ENCODE measurements at places on chromosomes 7 and 10. TPM values are rescaled to one million over a fixed set of nuclear protein-coding genes. Genes with fewer than 3 reads are reported as not detected.

STEAP1B gene
- total RNA-seq: 3.3 TPM

PTPRN2 gene
- 1.1 TPM for total RNA-seq

ITGB8 gene
- 4.9 TPM for total RNA-seq

CRHR2 gene
- not detected for total RNA-seq

CAMK1D gene
- 5.7 TPM for total RNA-seq

UPK3BL2 gene
- total RNA-seq: 14.4 TPM

KCP gene
- 0.13 TPM for total RNA-seq

Data from Panc1 (cell line).